ENCODE measurements at places on chromosomes 1 and 21.

DNA sequence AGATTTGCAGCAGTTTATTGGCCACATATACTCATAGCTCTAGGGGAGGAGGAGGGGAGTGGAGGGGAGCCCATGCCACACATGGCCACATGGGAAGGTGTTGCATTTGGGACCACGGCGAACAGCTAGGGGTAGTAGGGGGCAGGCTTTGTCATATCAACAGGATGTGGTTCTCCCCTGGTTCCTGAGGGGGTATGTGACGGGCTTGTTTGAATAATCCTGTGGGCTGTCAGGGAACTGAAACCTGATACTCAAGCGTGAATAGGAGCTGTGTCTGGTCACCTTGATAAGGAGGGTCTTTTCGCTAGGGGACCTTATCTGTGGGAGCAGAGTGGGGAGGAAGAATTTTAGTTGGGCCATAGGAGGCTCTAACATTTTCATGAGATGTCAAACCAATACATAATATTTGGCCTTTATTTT, 264.7 kb downstream of the CTH start:
- no peaks in the 10 kb centered on the region for H3K27me3 ChIP-seq
- H3K27ac ChIP-seq, result no peak overlapping the region
- H3K4me3 ChIP-seq, result no peak overlapping the region
- H3K36me3 ChIP-seq, result no peaks in the 10 kb centered on the region
- DNase-seq, result no peak

DNA sequence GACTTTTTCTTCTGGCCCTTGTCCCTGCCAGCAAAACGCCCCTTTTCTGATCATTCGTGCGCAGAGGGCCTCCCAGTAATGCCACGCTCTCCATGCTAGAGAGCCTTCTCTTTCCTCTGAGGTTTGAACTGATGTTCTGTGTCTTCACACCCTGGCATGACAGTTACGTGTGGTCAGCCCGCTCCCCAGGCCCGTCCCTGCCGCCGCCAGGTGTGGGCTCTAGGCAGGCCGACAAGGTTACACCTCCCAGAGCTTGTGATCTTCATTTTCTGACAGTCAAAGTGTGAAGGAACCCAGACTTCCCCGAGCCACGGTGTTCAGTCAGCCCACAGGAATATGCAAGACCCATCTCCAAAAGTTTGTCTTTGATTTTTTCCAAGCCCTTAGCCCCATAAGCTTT, 265.6 kb downstream of the TM2D1 start:
- no peak overlapping the region for H3K4me3 ChIP-seq
- H3K27ac ChIP-seq, result no peak overlapping the region
- peaks cover 2% of the 10 kb centered on the region for H3K4me1 ChIP-seq
- no peaks in the 10 kb centered on the region for H3K36me3 ChIP-seq

DNA sequence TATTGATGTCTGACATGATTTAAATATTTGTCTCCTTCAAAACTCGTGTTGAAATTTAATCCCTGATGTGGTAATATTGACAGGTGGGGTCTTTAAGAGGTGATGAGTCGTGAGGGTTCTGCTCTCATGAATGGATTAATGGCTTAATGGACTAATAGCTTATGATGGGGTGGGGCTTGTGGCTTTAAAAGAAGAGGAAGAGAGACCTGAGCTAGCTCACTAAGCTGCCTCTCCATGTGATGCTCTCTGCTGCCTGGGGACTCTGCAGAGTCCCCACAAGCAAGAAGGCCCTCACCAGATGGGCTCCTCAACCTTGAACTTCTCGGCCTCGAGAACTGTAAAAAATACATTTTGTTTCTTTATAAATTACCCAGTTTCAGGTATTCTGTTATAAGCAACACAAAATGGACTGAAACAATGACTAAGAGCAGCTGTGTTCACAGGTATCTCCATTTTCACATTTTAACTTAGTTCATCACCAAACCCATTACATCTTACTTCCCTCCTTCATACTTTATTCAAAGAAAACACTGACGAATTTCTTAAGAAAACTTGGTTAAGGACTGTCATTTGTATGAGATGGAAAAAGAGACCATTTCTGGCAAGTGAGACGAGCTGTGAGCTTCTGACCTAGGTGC, 12.1 kb upstream of the AIM2 start:
- no peaks in the 10 kb centered on the region for H3K36me3 ChIP-seq
- no peaks in the 10 kb centered on the region for H3K27me3 ChIP-seq
- H3K4me1 ChIP-seq, result no peaks in the 10 kb centered on the region
- H3K4me3 ChIP-seq, result no peak overlapping the region

- H3K36me3 ChIP-seq, result peaks cover 10% of the 10 kb centered on the region
- H3K27ac ChIP-seq, result no peak overlapping the region
- H3K4me1 ChIP-seq, result no peaks in the 10 kb centered on the region
Measured at GRCh38 chr1:173857363-173857917, 10.3 kb downstream of the GAS5 start.

GRCh38 chr1:29975036-29975694, 738.8 kb downstream of the PTPRU start:
- H3K27ac ChIP-seq, result no peak overlapping the region
- H3K27me3 ChIP-seq, result no peaks in the 10 kb centered on the region
- peaks cover 3% of the 10 kb centered on the region for H3K4me1 ChIP-seq

GRCh38 chr1:113660088-113660487, 99.2 kb downstream of the PHTF1 start:
- H3K27me3 ChIP-seq, result no peaks in the 10 kb centered on the region
- no peaks in the 10 kb centered on the region for H3K4me1 ChIP-seq
- H3K36me3 ChIP-seq, result no peaks in the 10 kb centered on the region
- no peak for DNase-seq
- H3K27ac ChIP-seq, result no peak overlapping the region

DNA sequence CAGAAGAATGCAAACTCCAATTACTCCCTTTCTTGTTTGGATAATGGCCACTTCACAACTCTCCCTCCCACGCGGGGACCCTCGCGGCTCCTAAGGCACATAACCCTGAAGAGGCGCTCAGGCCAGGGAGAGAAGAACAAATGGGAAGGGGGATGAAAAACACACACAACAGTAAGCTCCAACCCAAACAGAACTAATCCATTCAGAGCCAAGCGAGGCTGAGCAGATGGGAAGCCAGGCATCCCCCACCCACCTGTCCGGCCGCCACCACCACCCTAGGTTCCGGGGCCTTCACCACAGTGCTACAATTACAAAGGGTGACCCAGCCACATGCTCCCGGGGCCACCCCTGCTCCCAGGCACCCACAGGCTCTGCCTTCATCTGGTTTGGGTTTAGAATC, 101.5 kb downstream of the MRPL37 start:
- H3K4me1 ChIP-seq, result peaks cover 42% of the 10 kb centered on the region

- H3K4me3 ChIP-seq, result peak within 1 kb of the TSS; percentile 97
- no peaks in the 10 kb centered on the region for H3K27me3 ChIP-seq
- DNase-seq, result no peak
- peak within 1 kb of the TSS; percentile 88 for H3K27ac ChIP-seq
Measured at GRCh38 chr1:6785318-6785727, at the start of gene CAMTA1. CAMTA1 (plus strand) TSS chr1:6785454; CDS start chr1:6785531, 77 bp downstream.

GRCh38 chr1:214638997-214639396, 36.0 kb downstream of the CENPF start:
- no peak overlapping the region for H3K27ac ChIP-seq
- DNase-seq, result no peak
- H3K36me3 ChIP-seq, result peaks cover 100% of the 10 kb centered on the region
- no peaks in the 10 kb centered on the region for H3K27me3 ChIP-seq

- H3K4me3 ChIP-seq, result no peak overlapping the region
- no peak for DNase-seq
- H3K27ac ChIP-seq, result no peak overlapping the region
- no peaks in the 10 kb centered on the region for H3K4me1 ChIP-seq
Measured at GRCh38 chr1:71666609-71667008, 585.8 kb upstream of the ZRANB2 start.

DNA sequence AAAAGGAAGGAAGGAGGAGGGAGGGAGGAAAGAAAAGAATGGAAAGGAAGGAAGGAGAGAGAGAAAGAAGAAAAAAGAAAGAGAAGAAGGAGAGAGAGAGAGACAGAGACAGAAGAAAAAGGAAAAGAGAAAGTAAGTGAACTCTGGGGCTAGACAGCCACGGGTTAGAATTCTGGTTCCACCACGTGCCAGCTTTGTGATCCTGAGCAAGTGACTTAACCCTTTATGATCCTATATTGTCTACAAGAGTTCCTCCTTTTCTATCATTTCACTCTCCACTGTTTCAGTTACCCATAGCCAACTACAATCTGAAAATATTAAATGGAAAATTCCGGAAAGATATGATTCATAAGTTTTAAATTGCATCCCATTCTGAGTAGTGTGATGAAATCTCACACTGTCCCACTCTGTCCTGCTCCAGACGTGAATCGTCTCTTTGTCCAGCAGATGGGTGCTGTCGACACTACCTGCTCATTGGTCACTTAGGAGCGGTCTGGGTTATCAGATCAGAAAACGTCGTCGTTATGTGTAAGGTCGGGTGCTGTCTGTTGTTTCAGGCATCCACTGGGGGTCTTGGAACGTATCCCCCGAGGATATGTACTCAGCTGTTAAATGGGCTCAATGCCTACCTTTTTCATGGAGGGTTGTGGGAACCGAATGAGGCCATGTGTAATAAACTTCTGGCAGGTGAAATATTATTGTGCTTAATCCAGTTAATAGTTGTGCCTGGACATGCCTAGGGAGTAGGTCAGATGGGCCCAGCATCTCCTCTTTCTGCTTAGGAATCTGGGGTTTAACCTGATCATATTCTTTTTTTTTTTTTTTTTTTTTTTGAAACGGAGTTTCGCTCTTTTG, 19.1 kb downstream of the TMEM51 start:
- no peak overlapping the region for H3K4me3 ChIP-seq
- H3K4me1 ChIP-seq, result peaks cover 4% of the 10 kb centered on the region
- no peak overlapping the region for H3K27ac ChIP-seq
- DNase-seq, result no peak
- no peaks in the 10 kb centered on the region for H3K36me3 ChIP-seq
- H3K27me3 ChIP-seq, result no peaks in the 10 kb centered on the region

- no peak overlapping the region for H3K4me3 ChIP-seq
- H3K27me3 ChIP-seq, result peaks cover 20% of the 10 kb centered on the region
- no peak overlapping the region for H3K27ac ChIP-seq
- no peaks in the 10 kb centered on the region for H3K36me3 ChIP-seq
- peaks cover 8% of the 10 kb centered on the region for H3K4me1 ChIP-seq
Measured at GRCh38 chr21:42081138-42081537, 10.0 kb downstream of the UMODL1 start.

DNA sequence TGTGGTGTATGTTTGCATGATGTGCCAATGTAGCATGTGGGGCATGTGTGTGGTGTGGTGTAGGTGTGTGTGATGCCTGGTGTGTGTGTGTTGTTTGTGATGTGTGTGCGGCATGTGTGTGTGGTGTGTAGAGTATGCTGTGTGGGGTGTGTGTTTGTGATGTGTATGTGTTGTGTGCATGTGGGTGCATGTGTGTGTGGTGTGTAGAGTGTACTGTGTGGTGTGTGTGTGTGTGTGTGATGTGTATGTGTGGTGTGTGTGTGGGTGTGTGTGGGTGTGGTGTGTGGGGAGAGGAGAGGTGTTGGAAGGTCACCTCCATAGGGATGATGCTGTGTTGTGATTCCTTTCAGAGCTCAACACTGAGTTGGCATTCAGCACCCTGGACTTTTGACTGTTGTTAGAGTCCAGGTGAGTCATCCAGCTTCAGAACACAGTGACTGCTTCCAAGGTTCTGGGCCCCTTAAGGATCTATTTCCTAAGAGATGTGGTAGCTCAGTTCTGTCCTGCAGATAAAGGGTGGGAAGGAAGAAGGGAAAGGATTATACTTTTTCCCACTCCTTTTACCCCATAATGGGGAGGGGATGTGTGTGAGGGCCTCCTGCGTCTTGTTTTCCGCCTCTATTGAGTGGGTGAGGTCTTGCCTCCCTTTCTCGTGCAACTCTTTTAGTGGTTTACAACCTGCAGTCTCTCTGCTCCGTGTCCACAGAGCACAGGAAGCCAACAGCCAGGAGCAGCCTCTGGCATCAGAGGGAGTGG, 47.6 kb downstream of the RHOU start:
- no peaks in the 10 kb centered on the region for H3K4me1 ChIP-seq
- no peaks in the 10 kb centered on the region for H3K36me3 ChIP-seq
- peak overlapping the region; percentile 40 for H3K4me3 ChIP-seq

- peaks cover 10% of the 10 kb centered on the region for H3K27me3 ChIP-seq
- no peaks in the 10 kb centered on the region for H3K36me3 ChIP-seq
- H3K27ac ChIP-seq, result no peak overlapping the region
Measured at GRCh38 chr1:212700223-212700891, 717 bp upstream of the BATF3 start.

GRCh38 chr1:56929492-56929891, 36.3 kb downstream of the C8B start:
- no peak overlapping the region for H3K27ac ChIP-seq
- H3K4me1 ChIP-seq, result peaks cover 14% of the 10 kb centered on the region
- no peaks in the 10 kb centered on the region for H3K36me3 ChIP-seq
- H3K27me3 ChIP-seq, result no peaks in the 10 kb centered on the region
- no peak for DNase-seq
- no peak overlapping the region for H3K4me3 ChIP-seq
